Caco-2 (cell line): ENCODE measurements at places on chromosomes 5 and 9.

DNA sequence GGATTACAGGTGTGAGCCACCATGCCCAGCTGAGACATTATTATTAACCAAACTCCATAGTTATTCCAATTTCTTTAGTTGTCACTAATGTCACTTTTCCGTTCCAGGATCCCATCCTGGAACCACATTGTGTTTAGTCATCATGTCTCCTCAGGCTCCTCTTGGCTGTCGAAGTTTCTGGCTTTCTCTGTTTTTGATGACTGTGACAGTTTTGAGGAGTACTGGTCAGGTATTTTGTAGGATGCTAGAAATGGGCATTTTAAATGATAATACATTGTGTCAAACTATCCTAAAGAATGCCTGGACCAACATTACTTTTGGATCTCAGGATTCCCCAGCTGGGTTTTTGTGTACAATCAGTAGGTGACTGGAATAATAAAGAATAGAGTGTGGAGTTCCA is 19.8 kb upstream of the NEUROG1 start:
- no peak for DNase-seq

- DNase-seq = no peak
These were observed 230.1 kb downstream of the PBX3 start for GRCh38 chr9:125977223-125977622.

DNA sequence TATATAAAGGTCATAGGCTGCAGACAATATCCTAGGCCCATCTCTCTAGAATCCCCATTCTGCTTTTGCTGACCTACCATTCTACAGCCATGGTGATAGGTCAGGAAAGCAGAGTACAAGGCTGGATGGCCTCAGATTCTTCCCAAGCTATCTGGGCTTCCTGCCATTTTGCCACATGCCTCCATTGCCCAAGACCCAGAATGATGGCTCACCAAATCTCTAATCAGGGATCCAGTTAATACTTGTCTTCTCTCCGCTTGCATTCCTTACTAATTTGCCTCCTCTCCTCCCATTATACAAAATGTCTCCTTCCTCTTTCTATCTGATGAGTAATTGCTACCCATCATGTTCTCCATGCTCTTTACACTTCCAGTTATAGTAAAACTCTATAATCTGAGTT is 22.7 kb upstream of the NDUFS4 start:
- DNase-seq = no peak

GRCh38 chr9:136029556-136029955 is 65.5 kb downstream of the NACC2 start:
- no peak for DNase-seq

DNA sequence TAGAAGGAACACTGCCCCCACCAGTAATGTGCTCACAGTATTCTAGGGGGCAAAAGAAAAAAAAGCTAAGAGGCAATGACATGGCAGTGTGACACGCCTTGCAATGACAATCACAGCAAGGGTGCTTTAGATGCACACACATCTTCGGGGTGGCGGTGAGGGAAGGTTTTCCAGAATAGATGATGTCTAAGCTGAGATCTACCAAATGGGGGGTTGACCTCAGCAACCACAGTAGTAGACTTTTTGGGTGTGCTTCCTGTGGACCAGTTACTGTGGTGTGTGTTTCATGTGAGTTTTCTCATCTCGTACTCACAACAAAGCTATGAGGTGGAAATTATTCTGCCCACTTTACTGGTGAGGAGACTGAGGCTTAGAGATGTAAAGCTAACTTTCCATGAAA is 10.2 kb upstream of the IL12B start:
- DNase-seq = no peak

DNA sequence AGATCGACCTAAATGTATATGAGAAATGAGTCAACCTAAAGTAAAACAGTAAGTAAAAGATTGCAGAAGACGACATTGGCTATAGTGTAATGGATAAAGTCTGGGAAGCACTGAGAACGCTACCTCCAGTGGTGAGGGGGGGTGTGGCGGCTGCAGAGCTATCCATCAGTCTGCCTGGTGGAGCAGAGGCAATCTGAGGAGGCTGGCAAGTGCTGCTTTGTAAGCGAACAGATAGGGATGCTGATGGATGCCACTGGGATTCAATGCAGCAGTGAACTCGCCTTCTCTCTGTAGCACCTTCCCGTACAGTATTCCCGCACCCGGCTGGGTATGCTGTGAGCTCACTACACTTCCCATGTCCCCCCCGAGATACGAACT is 261.5 kb downstream of the NSG2 start:
- DNase-seq = no peak
